Neural crest cell (in vitro differentiated cells): ENCODE measurements at places on chromosomes 16 and 17. TPM values are rescaled to one million over a fixed set of nuclear protein-coding genes. Genes with fewer than 3 reads are reported as not detected.

DNA sequence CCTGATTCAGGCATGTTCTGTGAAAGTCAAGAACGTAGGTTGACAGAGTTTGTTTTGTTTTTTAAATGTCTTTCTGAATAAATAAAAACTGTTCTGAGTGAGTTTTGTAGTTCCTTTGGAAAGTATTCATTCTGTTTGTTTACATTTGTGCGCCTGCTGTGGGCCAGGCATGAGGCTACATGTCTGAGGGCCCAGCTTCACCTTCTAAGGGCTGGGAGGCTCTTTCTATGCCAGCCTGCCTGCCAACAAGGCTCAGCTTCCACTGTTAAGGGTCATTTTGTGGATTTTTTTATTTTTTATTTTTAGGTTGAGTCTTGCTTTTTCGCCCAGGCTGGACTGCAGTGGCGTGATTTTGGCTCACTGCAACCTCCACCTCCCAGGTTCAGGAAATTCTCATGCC lies 6.1 kb downstream of the WWOX start:
- no peak for DNase-seq

GRCh38 chr17:18070861-18071340 lies 16.8 kb upstream of the DRG2 start:
- no peak for DNase-seq

DNA sequence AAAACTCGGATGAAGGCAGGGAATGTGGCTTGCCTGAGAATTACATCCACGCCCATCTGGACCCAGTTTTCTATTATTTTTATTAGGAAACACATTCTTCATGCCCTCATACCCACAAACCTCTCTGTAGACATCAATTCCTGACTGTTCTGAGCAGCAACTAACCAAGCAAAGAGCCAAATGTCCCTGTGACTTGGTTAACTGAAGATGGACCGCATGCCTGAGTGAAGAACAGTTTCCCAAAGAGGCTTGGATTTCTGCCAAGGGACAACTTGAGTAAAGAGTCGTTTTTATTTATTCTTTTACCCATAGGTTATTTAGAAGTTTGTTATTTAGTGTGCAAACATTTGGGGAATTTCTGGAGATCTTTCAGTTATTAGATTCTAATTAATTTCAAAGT lies 259.8 kb downstream of the GRIN2A start:
- DNase-seq = no peak

DNA sequence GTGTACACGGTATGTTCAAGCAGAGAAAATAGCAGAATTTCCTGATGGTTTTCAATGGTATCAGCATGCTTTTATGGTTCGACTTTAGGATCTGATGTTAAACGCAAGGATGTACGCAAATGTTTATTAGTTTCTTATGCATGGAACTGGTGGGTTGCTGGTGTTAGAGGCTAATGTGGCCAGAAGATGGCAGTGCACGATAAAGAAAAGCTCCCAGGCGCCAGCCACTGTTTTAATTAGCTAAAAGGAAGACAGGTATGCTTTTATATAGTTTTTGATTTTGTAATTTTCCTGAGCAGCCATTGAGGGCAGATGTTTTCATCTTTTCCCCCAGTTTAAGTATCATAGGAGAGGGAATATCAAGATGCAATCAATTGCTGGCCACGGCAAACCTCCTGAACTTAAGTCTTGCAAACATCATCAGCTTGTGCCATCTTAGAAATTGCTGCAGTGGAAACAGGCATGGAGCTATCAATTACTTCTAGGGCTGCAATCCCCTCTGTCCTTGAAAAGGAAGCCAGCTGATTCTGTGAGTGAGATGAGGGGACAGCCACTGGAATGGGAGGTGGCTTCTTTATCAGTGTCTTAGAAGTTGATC lies 648.5 kb upstream of the RBFOX1 start:
- DNase-seq = peak; percentile 19

ALKBH5 gene
- 104 and 109 TPM in 2 replicates for total RNA-seq
